ENCODE measurements at places on chromosomes 1 and 21.
A peak's percentile ranks its signal among the peaks of the same experiment; 100 is the strongest.

GRCh38 chr1:3627515-3628253, 2.9 kb downstream of the TPRG1L start:
- H3K4me3 ChIP-seq = no peak overlapping the region
- no peak overlapping the region for H3K27ac ChIP-seq
- DNase-seq = no peak
- H3K4me1 ChIP-seq = peaks cover 33% of the 10 kb centered on the region

GRCh38 chr1:234499943-234500245, 20.9 kb upstream of the TARBP1 start:
- H3K27ac ChIP-seq = no peak overlapping the region
- H3K4me1 ChIP-seq = peaks cover 42% of the 10 kb centered on the region
- H3K4me3 ChIP-seq = no peak overlapping the region
- H3K36me3 ChIP-seq = no peaks in the 10 kb centered on the region

DNA sequence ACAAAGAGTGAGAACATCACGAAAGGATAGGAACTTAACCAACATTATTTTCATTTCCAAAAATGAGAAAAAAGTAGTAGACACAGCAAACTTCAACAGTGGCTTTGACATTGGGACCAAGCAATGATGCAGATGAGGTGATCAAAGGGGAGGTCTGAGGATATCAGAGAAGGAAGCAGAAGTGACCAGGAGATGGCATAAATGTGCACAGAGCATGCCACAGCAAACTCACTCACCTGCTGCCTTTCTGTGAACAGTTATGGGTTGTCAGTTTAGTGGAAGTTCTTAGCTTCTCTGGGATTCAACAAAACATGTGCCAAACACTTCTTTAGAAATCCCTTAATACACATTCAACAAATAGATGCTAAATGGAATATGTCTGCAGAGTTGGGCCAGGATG, 290.1 kb downstream of the PLPP3 start:
- H3K36me3 ChIP-seq = no peaks in the 10 kb centered on the region
- H3K27me3 ChIP-seq = no peaks in the 10 kb centered on the region
- H3K4me3 ChIP-seq = no peak overlapping the region
- no peaks in the 10 kb centered on the region for H3K4me1 ChIP-seq
- H3K27ac ChIP-seq = no peak overlapping the region
- DNase-seq = no peak

- DNase-seq = no peak
- no peaks in the 10 kb centered on the region for H3K4me1 ChIP-seq
- no peaks in the 10 kb centered on the region for H3K36me3 ChIP-seq
- peaks cover 47% of the 10 kb centered on the region for H3K27me3 ChIP-seq
- H3K27ac ChIP-seq = no peak overlapping the region
Measured at GRCh38 chr1:160163615-160164014, 12.2 kb downstream of the ATP1A4 start.

DNA sequence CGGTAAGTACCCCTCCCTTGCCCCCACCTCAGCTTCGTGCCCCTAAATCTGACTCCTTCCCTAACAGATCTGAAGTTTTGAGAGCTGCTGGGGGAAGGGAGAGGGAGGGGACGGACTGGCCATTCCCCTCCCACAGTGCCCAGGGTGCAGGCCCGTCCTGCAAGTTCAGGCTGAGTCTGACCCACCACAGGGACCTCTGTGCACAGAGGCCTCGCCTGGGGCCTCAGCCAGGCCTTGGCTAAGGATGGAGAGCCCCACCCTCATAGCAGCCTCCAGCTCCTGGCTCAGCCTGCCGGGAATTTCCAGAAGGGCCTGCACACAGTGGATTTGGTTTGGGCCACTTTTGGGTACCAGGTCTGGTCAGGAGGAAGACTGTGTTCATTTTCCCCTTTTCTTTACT, 31.2 kb upstream of the TNFRSF1B start:
- peaks cover 33% of the 10 kb centered on the region for H3K4me1 ChIP-seq
- no peaks in the 10 kb centered on the region for H3K36me3 ChIP-seq
- H3K4me3 ChIP-seq = no peak overlapping the region

DNA sequence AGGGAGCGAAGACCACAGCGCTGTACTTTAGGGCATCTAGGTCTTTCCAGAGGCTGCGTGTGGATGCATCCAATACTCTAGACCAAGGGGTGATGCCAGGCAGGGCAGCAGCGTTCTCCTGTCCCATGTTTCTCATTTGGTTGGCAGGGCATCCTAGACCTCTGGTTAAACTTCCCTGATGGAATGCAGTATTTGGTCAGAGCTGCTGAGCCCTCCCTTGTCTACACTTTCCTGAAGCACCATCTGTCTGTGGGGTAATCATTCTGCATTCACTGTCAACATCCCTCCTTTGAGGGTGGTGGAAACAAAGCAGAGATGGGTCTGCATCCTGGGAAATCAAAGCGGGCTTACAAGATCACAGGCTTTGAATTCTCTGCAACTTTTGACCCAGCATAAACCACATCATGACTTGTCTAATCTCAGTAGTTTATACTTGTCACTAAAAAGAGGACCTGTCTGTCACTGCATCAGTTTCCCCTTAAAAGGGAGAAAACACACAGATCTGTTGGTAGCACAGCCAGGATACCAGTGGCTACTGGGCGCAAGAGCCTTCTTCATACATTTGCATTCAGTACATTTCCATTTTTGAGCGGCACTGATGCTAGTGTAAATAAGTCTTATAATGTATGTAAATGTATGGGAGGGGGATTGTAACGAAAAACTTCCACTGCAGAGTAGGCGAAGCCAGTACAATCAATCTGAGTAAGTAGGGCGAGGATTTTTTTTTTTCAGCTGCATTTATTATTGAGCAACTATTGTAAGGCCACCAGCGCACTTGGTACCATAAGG, 106.3 kb downstream of the GALNT2 start:
- H3K4me1 ChIP-seq = peaks cover 36% of the 10 kb centered on the region
- no peaks in the 10 kb centered on the region for H3K27me3 ChIP-seq
- H3K27ac ChIP-seq = no peak overlapping the region

- H3K36me3 ChIP-seq = no peaks in the 10 kb centered on the region
- no peak overlapping the region for H3K4me3 ChIP-seq
- peaks cover 16% of the 10 kb centered on the region for H3K27me3 ChIP-seq
Measured at GRCh38 chr1:157292302-157292701, 154.1 kb upstream of the ETV3 start.

DNA sequence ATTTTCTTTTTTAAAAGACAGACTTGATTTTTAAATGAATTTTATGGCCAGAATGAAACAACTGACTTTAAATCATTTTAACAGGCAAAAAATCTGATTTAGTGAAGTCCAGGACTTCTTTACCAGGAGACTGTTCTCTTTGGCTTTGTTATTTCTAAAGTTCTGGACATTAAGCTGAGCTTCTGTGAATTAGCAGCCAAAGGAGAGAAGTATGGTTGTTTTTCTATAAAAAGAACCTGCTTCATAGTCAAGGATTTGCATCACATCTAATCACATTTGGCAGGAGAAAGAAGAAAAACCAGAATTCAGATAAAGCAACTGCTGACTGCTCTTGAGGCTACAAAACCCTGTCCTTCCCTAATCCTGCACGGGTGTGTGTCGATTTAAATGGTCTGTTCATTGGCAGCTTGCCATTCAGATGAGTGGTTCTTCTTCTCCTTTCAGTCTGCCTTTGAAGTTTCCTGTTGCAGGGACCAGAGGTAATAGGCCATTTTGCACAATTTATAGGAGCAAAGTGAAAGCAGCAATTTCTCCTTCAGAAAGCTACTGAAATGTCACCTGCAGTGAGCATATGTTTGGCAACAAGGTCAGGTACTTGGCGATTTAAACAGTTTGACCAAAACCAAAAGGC, 215.4 kb downstream of the OLFM3 start:
- no peak for DNase-seq
- H3K36me3 ChIP-seq = no peaks in the 10 kb centered on the region
- H3K4me3 ChIP-seq = no peak overlapping the region
- H3K4me1 ChIP-seq = no peaks in the 10 kb centered on the region
- no peak overlapping the region for H3K27ac ChIP-seq
- H3K27me3 ChIP-seq = no peaks in the 10 kb centered on the region

GRCh38 chr1:15945832-15946448, 30.0 kb downstream of the ZBTB17 start:
- H3K4me3 ChIP-seq = no peak overlapping the region
- H3K4me1 ChIP-seq = peaks cover 23% of the 10 kb centered on the region
- no peaks in the 10 kb centered on the region for H3K27me3 ChIP-seq
- peaks cover 10% of the 10 kb centered on the region for H3K36me3 ChIP-seq

DNA sequence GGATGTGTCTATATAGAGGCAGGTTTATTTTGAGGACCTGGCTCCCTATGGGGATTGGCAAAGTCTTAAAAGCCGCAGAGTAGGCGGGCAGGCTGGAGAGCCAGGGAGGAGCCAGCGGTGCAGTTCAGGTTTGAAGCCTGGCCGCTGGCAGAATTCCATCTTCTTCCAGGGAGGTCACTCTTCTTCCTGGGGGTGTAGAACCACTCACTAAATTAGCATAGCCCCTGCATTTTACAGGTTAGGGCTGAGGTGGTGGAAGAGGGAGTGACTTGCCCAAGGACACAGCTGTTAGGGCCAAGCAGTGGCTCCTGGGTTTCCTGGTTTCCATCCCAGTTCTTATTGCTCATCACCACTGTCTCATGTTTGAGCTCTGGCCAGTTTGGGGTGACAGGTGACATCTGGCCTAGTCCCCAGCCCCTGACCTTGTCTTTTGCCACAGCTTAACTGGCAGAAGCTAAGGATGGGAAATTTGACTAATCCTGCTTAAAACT, 1.4 kb downstream of the PINK1 start:
- peaks cover 10% of the 10 kb centered on the region for H3K4me1 ChIP-seq
- H3K36me3 ChIP-seq = no peaks in the 10 kb centered on the region
- H3K27ac ChIP-seq = no peak overlapping the region
- peaks cover 10% of the 10 kb centered on the region for H3K27me3 ChIP-seq

GRCh38 chr1:160830321-160831153, 32.1 kb downstream of the CD244 start:
- H3K27me3 ChIP-seq = no peaks in the 10 kb centered on the region
- H3K4me1 ChIP-seq = peaks cover 26% of the 10 kb centered on the region
- H3K4me3 ChIP-seq = no peak overlapping the region
- no peak overlapping the region for H3K27ac ChIP-seq

DNA sequence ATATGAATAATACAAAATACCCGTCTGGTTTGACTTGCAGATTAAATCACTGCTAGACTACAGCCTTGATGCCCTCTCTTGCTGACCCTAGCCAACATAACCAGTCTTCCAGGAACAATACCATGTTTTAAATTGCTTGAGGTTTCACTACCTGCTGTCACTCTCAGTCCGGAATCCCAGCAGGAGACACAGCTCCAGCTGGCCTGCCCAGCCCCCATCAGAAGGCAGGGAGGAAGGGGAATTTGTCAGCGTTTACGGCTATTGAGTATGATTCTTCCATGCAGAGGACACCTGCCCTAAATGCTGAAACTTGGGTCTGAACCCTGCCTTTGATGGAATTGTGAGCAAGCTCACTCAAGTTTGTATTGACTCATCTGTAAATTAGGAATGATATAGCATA, 33.0 kb downstream of the ZNF496 start:
- peaks cover 3% of the 10 kb centered on the region for H3K4me1 ChIP-seq
- H3K27me3 ChIP-seq = no peaks in the 10 kb centered on the region
- DNase-seq = no peak
- peaks cover 3% of the 10 kb centered on the region for H3K36me3 ChIP-seq
- no peak overlapping the region for H3K4me3 ChIP-seq

- no peaks in the 10 kb centered on the region for H3K27me3 ChIP-seq
- DNase-seq = no peak
- H3K4me3 ChIP-seq = no peak overlapping the region
- H3K36me3 ChIP-seq = peaks cover 32% of the 10 kb centered on the region
- peaks cover 96% of the 10 kb centered on the region for H3K4me1 ChIP-seq
- H3K27ac ChIP-seq = peak overlapping the region; percentile 69
Measured at GRCh38 chr21:45084881-45085536, 10.6 kb downstream of the ADARB1 start.

DNA sequence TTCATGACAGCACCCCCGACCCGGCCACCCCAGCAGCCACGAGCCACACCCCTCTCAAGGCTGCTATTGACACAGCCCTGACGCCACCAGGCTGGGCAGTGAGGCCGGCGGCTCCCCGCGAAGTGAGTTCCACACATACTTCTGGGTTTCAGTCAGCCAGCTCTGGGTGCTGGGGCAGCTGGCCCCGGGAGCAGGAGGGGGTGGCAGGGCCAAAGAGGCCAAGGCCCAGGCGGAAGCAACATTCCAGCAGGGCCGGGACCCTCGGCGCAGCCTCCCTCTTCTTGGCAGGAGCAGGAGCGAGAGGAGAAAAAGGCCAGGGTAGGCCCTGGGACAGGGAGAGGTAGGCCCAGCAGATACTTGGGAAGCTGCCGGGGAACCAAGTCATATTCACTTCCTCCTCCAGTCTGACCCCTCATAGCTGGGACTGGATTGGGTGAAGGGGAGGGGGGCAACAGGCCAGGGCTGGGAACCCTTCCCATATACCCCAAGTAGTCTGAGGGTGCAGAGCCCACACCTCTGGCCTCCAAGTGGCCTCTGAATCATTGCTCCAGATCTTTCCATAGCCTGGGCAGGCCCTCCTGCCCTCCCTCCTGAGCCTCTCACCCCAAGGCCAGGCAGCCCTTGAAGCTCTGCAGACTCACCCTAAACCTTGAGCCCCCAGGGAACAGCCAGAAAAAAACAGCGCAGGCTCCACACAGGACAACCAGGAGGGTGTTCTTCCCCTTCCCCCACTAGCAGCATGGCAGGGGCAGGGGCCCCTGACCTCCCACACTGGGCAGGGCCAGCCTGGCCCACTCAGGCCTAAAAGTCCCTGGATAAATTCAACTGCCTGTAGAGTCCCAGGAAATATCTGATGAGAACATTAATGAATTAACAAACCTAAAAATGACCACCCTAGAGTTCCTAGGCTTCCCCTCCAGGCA, 5.7 kb downstream of the HSPG2 start:
- peaks cover 38% of the 10 kb centered on the region for H3K27me3 ChIP-seq
- no peak overlapping the region for H3K27ac ChIP-seq
- DNase-seq = no peak
- H3K4me3 ChIP-seq = no peak overlapping the region
- H3K36me3 ChIP-seq = no peaks in the 10 kb centered on the region

- DNase-seq = no peak
- H3K27ac ChIP-seq = no peak overlapping the region
- H3K36me3 ChIP-seq = no peaks in the 10 kb centered on the region
Measured at GRCh38 chr21:42779431-42779861, 99.9 kb downstream of the WDR4 start.

- no peak overlapping the region for H3K27ac ChIP-seq
- no peaks in the 10 kb centered on the region for H3K4me1 ChIP-seq
- no peak overlapping the region for H3K4me3 ChIP-seq
Measured at GRCh38 chr1:65491472-65491871, 71.0 kb downstream of the LEPR start.

GRCh38 chr1:3611170-3612019, at the start of gene MEGF6:
MEGF6 (minus strand) TSS chr1:3611508; CDS start chr1:3611268, 240 bp downstream.
- peaks cover 7% of the 10 kb centered on the region for H3K4me1 ChIP-seq
- peak within 1 kb of the TSS; percentile 43 for H3K4me3 ChIP-seq
- peaks cover 72% of the 10 kb centered on the region for H3K27me3 ChIP-seq
- H3K27ac ChIP-seq = no peak within 1 kb of the TSS
- peak; percentile 67 for DNase-seq

- H3K4me1 ChIP-seq = no peaks in the 10 kb centered on the region
- no peaks in the 10 kb centered on the region for H3K27me3 ChIP-seq
- no peak overlapping the region for H3K27ac ChIP-seq
- DNase-seq = no peak
Measured at GRCh38 chr21:27802816-27803475, 836.1 kb upstream of the ADAMTS5 start.

Data from activated naive CD4-positive, alpha-beta T cell treated with anti-CD3 and anti-CD28 coated beads, Interleukin-2, amount 10 ng/mL, durations not matched to agents 7 days and 5 days (primary cell).